ENCODE measurements at places on chromosomes 6 and 20. TPM values are rescaled to one million over a fixed set of nuclear protein-coding genes. Genes with fewer than 3 reads are reported as not detected.
A peak's percentile ranks its signal among the peaks of the same experiment; 100 is the strongest.

Gene MYH7B
- total RNA-seq = 222 TPM

Gene PPP1R14C
- total RNA-seq = 131 TPM

GRCh38 chr20:63739130-63740069 lies at the start of gene SLC2A4RG:
Gene SLC2A4RG (plus strand): TSS chr20:63739776. CDS start chr20:63739913, 137 bp downstream.
- DNase-seq = peak; percentile 88

Gene TRIM15
- not detected for total RNA-seq

Gene HLA-DPA1
- total RNA-seq = 34.1 TPM

Gene RALGAPA2
- total RNA-seq = 15.5 TPM

DNA sequence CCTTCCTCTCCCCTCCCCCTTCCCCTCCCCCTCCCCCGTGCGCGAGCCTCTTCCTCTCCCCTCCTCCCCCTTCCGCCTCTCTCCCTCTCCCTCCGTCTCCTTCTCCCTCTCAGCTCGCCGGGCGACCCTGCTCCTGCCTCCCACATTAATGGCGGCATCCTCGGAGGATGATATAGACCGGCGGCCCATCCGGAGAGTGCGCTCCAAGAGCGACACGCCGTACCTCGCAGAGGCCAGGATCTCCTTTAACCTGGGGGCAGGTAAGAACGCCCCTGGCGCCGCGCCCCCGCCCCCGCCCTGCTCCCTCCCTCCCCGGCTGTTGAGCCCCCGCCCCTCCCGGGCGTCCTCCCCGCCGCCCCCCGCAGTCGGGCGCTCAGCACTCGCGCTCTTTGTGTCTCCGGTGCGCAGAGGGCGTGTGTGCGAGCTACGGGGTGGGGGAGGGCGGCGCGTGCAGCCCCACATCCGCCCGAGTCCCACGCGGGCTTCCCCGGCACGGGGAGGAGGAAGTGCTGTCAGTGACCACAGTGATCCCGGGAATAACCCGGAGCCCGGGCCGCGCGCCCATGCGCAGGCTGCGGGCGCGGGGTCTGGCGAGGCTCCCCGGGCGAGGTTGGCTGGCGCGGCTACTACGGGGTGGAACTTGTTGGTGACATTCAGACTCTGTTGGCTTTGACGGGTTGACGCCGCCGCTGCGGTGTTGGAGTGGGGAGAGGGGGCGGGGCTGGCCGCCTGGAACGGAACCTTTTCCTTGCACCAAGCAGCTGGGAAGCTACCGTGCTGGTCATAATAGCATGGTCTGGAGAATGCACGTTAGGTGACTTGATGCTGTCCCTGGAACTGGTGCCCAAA lies 33.2 kb downstream of the PHACTR1 start:
- peak; percentile 43 for DNase-seq

- DNase-seq = no peak
Measured at GRCh38 chr6:157157258-157157657, 166.1 kb downstream of the TMEM242 start.

DNA sequence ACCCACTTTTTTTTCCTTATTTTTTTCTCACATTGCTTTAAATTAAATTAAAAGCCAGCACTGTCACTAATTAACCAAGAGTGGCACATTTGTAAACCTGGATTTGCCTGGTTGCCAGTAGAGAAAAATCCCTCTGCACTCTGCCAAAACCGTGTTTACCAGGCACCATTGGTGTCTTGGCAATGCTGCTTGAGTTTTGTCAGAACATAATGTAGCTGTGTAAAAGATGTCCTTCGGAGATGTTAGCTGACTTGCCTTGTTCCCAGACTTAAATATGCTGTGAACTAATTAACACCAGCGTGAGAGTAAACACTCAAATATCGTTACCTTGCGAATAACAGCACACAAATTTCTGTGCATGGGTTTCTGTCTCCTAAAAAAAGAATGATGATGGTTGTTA lies 694.9 kb upstream of the ID4 start:
- DNase-seq = no peak

DNA sequence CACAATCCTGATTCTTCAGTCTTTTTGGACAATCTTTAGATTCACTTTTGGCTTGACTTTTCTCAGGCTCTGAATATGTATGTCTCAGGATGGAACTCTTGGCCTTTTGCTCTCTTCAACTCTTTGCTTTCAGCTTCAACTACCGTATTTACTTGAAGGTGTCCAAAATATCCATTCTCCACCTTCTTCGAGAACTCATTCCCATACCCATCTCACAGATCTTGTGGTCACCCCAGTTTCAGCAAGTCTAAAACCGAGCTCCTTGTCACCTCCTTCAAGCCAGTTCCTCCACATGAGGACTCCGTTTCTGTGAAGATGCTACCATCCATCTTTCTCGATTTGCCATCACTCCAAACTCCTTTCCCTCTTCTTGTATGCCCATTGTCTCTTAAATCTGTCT lies 2.0 kb upstream of the MMP24 start:
- DNase-seq = no peak

GRCh38 chr6:143111443-143111842 lies 50.8 kb downstream of the AIG1 start:
- DNase-seq = no peak

DNA sequence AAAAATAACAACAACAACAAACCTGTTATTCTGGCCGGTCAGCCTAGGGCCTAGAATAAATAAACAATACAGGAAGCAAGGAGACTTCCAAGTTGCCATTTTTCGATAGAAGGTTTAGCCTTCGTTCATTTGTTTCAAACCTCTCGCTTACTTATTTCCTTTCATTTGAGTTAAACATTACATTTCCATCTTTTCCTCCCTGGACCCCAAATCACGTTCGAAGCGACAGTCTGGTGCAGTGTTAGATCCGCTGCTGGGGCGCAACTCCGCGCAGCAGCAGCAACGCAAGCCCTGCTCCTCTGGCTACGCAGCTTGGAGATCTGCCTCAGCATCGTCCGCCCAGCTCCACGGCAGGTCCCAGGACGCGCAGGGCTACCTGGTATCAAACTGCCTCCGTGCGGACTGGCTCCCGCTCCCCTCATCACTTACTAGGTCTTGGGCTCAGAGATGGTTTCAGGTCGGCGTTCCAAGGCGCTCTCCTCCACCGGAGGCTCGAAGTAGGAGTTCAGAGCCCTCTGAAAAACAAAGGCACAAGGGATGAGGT lies 530 bp downstream of the TDP2 start:
- peak; percentile 55 for DNase-seq

Gene DBNDD2
- total RNA-seq = 350 TPM

GRCh38 chr6:90537723-90538258 lies 49.1 kb downstream of the MAP3K7 start:
- no peak for DNase-seq

DNA sequence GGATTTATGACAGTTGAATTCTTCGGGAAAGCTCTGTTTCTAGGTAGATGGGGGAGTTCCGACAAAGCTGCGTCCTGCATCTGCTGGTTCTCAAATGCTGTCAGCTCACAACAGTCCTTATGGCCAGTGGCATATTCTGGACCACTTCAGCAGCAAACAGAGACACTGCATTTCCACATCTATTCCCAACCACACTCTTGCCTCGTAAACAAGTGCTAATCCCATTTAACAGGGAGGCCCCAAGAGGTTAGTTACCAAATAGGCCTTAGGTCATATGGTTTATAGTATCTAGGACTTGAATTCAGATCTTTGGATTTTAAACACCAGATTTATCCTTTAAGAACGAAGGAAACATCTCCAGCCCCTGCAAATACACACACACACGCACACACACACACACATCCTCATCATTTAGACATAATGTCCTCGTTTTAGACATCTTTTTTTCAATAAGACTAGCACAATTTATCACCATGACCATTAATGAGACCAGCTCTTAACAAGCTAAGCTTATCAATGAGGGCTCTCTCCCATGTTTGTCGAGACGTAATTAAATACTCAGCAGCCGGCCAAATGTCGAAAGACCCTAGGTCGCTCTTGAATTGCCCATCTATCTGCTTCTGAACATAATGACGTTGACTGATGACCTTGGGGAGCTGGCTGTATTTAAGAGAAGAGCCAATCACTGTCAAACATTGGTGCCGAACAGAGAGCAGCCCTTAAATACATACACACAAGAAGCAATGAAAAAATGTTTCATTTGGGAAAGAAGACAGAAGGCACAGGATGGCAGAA lies 84.5 kb downstream of the PSMG4 start:
- DNase-seq = no peak

- DNase-seq = no peak
Measured at GRCh38 chr20:59780494-59781185, 152.8 kb downstream of the SYCP2 start.

DNA sequence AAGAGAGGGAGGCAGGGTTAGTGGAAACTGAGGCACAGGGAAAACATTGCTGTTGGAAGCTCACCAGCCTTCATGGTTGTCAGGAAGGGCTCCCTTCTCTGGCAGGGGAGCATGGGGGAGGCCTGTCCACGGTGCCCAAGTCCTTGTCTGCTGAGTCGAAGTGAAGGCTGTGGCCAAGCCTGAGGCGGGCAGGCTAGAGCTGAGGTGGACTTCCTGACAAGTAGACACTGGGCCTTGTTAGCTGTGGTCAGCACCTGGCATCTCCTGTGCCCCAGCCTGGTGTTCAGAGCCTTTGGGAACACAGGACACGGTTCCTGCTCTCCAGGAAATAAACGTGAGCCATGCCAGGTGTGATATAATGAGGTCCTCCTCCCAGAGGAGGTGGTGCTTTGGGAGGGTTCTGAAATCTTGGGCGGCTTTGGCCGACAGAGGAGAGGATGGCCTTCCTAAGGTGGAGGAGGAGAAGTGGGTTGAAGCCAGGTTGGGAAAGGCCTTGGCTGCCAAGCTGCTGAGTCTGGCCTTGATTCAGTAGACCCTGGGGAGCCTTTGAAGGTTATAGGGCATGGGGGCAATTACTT lies 138.4 kb upstream of the RNF24 start:
- DNase-seq = no peak

DNA sequence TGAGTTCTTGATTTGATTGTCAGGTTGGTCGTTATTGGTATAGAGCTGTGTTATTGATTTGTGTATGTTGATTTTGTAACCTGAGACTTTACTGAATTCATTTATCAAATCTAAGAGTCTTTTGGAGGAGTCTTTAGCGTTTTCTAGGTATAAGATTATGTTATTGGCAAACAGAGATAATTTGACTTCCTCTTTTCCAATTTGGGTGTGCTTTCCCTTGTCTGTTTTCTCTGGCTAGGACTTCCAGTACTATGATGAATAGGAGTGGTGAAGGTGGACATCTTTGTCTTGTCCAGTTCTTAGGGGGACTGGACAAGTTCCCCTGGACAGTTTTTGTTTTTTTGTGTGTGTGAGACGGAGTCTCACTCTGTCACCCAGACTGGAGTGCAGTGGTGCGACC lies 17.4 kb downstream of the HLA-DOA start:
- no peak for DNase-seq

DNA sequence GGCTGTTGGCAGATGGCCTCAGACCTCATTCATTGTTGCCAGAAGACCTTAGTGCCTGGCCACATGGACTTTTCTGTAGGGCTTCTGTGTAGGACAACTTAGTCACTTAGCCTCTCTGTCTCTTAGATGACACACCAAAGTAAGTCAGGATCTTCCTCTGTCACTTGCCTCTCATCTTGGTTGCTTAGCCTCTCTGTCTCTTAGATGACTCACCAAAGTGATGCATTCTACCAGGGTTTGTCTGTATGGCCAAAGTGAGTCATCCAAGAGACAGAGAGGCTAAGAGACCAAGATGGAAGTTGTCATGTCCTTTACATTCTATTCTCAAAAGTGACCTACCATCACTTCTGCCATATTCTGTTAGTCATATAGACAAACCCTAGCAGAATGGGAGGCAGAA lies 255.9 kb upstream of the DEFB112 start:
- no peak for DNase-seq

Gene IL17F
- not detected for total RNA-seq

Gene HEY2
- 60.6 TPM for total RNA-seq

Gene PSORS1C1
- total RNA-seq = 1.2 TPM

Gene CLPSL2
- total RNA-seq = not detected

DNA sequence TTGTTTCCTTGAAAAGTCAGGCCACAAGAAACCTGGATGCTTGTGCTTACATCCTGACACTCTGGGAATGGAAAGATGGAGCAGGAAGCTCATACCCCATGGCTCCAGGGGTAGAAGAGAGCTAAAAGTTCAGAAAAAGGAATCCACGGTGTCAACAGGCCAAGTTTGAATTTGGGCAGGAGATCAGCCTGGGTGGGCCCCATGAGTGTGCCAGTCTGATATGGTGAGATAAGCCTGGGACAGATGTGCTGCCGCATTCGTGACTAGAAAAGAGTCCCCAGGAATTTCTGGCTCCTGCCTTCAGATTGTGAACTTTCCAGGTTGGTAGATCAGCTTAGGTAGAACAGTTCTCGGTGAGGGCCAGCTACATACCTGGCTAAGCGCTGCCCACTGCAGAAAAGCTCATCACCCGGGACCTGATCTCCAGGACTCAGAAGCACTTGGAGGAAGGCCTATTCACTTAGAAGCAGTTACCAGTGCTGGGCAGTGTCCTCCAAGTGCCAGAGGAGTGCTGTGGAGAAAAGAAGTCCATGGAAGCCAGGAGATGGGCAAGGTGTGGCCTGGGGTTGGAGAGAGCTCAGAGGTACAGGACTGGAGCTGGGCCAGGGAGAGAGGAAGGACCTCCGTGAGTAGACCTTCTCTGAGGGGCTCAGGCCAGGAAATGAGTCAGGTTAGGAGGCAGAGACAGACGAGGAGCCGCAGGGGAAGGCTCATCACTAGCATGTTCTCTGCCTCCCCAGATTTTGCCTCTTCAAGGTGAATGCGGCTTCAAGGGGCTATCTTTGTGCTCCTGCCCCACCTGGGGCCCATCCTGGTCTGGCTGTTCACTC lies at the start of gene TSPO2:
TSPO2 (plus strand) TSS at position 242 of the 830 bp plus-strand sequence; CDS start at position 761, 519 bp downstream.
- DNase-seq = no peak

Gene FAM83C
- total RNA-seq = not detected

Gene OLIG3
- not detected for total RNA-seq

Gene STX11
- total RNA-seq = 8.9 TPM

DNA sequence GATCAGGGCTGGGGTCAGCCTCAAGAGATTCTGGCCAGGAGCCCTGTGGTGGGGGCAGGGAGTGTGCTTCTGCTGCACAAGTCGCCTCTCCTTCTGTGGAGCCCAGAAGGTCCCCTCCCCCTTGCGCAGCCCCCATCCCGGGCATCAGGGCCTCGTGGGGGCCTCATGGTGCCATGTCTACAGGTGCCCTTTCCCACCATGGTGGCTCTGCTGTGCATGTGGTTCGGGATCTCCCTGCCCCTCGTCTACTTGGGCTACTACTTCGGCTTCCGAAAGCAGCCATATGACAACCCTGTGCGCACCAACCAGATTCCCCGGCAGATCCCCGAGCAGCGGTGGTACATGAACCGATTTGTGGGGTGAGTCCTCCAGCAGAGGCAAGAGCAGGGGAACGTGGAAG lies 48.1 kb downstream of the TM9SF4 start:
- DNase-seq = no peak

GRCh38 chr6:72850040-72850439 lies 228.2 kb downstream of the KCNQ5 start:
- DNase-seq = no peak

Measured in Right ventricle myocardium superior (tissue), 1 donor.